ENCODE measurements at places on chromosomes 2 and 18.

DNA sequence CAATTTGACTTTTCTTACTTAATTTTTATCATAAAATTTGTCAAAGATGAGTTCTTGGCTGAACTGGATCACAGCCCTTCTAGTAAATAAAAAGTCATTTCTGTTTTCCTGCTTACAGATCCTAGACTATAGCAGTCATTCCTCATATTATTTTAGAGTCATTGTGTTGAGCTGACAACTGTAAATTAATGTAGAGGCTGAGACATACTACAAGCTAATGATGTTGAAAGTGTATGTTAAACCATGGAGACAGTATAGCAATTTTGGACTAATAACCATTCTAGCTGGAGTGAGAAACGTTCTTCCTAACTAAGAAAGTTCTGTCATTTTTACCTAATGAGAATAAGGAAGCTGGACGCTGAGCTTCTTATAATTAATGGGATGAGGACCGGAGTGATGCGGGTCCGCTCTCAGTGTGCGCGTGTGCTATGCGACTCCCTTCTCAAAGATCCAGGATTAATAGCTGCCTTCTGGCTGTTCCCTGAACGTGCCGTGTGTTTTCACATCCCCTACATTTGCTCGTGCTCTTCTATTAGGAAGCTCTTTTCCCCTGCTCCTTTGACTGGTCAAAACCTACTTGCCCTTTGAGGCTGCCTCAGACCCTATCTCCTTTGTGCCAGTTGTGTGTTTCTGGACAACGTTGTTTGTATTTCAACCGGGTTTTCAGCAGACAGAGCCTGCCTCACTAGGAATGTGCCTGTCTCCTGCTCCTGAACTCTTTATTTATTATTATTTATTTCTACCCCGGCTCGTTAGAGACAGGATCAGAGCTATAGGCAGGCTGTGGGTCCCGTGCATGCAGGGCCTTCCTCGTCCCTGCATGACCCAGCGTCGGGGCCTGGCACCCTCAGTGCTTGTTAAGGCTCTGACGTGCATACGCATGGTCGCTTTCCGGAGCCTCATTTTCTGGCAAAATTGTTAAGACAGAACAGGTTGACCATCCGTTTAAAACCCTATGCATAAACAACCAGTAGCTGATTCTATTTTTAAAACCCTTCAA, 182.6 kb downstream of the DCDC2C start:
- no peak for DNase-seq

- no peak for DNase-seq
These were observed 189.1 kb downstream of the FSHR start for GRCh38 chr2:48965204-48965603.

DNA sequence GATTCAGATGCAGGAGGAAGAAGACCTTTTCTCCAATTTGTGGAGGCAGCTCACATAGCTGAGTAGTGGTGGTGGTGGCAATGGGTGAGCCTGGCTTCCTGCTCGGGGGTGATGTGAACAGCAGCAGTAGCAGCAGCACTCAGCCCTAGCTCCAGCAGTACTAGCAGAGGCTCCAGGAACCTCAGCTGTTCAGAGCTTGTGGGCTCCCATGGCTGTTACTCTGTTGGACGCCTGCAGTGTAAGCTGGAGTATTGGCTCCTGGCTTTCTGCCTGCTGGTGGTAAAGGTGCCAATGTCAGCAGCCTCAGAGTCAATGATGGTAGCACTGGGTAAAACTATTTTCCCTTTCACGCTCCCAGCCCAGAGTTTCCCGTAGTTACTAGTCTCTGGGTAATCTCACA, 3.1 kb upstream of the SEH1L start:
- DNase-seq = no peak

- peak; percentile 57 for DNase-seq
These were observed 49.9 kb upstream of the EML6 start for GRCh38 chr2:54673501-54673998.

DNA sequence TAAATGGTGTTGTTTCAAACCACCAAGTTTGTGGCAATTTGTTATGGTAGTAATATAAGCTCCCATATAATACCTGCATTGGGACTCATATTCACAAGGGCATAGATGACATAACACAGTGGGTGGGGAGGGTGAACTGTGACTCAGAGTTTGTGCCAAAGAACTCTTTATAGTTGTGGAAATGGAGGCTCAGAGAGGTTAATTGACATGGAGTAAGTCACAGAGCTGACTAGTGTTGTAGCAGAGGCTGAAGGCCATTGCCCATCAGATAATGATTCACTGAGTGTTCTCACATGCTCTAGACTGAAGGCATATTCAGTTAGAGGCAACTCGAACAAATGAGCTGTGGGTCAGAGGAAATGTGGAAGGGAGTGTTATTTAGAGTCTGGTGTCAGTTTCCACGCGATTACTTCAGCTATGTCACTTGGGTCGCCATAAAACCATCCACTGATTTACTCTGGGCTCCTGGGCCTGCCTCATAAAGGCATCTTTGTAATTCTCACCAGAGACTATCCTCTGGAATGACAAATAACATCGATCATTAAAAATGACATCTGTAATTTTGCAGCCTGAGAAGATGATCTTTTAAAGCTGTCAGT, 264.7 kb downstream of the CCDC85A start:
- DNase-seq = no peak

DNA sequence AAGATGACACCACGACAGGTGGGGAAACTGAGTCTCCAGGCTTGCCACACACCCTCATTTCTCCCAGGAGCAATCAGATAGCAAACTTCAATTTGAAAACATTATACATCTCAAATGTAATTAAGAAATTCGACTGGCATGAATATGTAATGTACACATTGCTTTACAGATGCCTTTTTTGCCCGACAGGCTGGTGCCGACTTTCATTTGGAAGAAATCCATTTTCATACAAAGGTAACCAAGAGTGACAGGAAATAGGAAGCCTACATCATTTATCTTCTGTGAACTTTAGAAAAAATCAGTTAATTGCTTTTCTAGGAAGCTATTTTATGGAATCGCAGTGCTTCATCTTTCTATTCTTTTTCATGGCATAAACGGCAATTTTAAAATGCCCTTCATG, 140.3 kb downstream of the AFF3 start:
- DNase-seq = no peak

DNA sequence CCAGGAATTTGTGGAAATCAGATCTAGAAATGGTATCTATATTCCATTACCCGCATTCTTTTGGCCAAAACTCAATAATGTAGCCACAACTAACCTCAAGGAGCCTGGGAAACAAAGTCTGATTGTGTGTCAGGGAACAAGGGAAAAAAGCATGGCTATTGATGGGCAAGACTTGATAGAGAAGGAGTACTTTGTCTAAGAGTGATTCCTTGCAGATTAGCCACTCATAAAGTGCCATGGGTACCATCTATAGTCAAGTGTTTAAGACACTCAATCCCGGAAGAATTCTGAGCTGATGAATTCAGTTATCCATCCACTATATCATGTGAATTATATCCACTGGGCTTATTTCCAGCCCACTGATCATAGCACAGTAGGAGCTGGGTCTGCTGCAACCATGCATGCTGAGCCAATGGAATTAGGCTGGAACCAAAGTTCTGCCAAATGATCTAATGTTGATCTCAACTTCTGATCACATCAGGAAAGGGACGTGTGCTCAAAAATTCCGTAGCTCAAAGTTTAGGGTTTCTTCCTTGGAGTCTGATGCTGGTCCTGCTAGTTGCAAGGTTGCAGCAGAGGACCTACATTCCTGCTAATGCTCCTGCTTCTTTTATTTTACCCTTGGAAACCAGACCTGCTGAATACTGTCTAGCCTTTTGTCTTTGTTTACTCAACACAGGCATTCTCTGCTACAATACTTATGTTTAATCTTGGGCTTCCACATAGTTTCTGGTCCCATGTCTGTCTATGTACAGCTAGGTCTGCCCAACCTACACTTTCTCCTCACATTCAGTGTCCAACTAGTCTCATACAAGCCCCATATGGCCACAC, 629.7 kb downstream of the IRS1 start:
- no peak for DNase-seq

- no peak for DNase-seq
These were observed 43.6 kb downstream of the IL1RL2 start for GRCh38 chr2:102230410-102230909.

GRCh38 chr18:5097116-5097703, 99.8 kb downstream of the AKAIN1 start:
- no peak for DNase-seq

GRCh38 chr2:149586898-149587219, 716 bp downstream of the MMADHC start:
- DNase-seq = no peak

- peak; percentile 4 for DNase-seq
These were observed 318.7 kb upstream of the NCKAP5 start for GRCh38 chr2:133886735-133887675.

DNA sequence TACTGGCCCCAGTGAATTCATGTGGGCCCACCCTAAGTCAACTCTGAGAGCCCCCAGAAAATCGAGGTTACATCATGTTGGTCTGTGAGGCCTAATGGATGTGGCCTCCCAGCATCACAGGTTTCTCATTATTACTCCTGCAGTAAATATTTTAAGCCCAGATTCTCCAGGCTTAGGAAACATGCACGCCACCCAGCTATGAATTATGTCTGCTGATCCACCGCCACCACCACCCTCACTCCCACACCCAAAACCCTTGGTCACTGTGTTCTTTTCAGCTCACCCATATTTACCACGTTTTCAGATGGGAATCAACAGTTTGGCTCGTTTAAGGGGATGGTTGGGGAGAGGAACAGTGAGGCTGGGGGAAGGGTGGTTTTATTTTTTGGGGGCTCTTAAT, 128.6 kb downstream of the NCK2 start:
- no peak for DNase-seq

DNA sequence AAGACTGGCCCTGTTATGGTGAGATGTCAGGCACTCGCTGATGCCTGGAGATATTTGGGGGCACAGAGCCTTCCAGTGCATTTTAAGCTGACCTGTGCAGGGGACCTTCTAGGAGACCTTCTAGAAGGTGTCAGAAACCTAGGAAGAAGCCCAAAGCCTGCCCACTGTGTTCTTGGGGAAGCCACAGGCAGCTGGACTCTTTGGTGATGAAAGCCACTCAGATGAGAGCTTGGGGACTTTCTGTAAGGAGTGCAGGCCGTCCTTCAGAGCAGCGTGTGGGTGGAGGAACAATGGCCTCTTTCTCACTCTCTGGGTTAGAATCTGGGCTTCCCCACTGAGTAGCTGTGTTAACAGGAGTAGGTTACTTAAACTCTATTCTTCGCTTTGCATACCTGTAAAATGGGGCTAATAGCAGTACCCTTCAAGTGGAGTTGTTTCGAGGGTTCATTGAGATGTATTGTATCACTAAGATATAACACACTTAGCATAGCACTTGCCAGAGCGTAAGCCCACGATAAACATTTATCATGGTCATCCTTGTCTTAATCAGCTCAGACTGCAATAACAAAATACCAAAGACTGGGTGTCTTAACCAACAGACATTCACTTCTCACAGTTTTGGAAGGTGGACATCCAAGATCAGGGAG, 322.3 kb upstream of the EPAS1 start:
- DNase-seq = no peak

DNA sequence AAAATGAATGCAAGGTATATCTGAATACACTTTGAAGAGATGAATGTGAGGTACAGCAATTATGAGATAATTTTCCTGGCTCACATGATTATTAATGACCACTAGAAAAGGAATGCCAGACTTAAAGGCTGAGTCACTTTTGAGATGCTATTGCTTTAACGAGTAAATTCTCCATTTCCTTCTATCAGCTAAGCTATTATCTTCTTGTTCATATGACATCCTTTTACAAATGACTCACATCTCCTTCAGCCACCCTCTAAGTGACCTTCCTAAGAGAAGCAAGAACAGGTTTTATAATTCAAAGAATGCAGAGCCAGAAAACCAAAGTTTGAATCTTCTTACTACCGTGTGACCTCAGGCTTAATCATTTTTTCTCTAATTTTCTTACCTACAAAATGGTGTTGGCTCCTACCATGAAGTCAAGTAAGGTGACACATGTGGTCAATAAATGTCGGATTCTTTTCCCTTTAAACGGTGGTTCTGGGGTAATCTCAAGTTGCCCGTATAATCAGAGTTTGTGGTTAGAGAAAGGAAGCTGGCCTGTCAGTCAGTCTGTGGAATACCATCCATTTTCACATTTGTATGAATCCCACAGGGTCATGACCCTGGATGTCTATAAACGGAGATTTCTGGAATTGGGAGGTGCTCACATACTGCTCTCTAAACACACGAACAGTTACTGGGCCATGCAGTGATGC, 184.0 kb upstream of the PID1 start:
- DNase-seq = no peak

- peak; percentile 15 for DNase-seq
These were observed 12.0 kb upstream of the DARS1 start for GRCh38 chr2:135997380-135997779.

GRCh38 chr18:27206411-27206810, 21.3 kb upstream of the CHST9 start:
- no peak for DNase-seq

DNA sequence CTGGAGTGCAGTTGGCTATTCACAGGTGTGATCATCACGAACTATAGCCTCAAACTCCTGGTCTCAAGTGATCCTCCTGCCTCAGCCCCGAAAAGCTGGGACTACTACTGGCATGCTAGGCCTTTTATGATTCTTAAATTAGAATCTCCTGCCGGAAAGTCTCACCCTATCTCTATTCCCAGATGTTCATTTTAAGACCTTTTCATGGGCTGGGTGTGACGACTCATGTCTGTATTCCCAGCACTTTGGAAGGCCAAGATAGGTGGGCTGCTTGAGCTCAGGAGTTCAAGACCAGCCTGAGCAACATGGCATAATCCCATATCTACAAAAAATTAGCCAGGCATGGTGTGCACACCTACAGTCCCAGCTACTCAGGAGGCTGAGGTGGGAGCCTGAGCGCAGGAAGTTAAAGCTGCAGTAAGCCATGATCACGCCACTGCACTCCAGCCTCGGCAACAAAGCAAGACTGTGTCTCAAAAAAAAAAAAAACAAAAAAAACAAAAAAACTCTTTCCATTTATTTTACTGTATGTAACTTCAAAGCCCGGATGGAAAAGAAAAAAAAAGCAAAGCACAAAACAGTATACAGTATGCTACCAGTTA, 8.1 kb downstream of the PPP4R3B start:
- DNase-seq = no peak

All from stimulated activated CD8-positive, alpha-beta memory T cell treated with anti-CD3 and anti-CD28 coated beads, Interleukin-2, amount 100 ng/mL, for 48 hours (primary cell).